Inflammatory macrophage (primary cell): ENCODE measurements at places on chromosomes 3 and 15.

- no peak for DNase-seq
These were observed 50.1 kb upstream of the KBTBD8 start for GRCh38 chr3:66948041-66948440.

- DNase-seq = no peak
These were observed 29.5 kb downstream of the ZNF662 start for GRCh38 chr3:42935472-42935871.

DNA sequence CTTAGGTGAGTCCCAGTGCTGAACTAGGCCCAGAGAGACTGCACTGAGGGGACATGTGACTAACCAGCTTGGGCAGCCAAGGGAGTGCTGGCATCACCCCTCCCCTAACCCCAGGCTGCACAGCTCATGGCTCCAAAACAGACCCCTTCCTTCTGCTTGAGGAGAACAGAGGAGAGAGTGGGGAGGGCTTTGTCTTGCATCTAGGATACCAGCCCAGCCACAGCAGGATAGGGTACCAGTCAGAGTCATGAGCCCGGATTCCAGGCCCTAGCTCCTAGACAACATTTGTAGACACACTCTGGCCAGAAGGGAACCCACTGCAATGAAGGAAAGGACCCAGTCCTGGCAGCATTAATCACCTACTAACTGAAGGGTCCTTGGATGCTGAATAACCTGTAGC is 49.9 kb upstream of the PLSCR4 start:
- DNase-seq = no peak

DNA sequence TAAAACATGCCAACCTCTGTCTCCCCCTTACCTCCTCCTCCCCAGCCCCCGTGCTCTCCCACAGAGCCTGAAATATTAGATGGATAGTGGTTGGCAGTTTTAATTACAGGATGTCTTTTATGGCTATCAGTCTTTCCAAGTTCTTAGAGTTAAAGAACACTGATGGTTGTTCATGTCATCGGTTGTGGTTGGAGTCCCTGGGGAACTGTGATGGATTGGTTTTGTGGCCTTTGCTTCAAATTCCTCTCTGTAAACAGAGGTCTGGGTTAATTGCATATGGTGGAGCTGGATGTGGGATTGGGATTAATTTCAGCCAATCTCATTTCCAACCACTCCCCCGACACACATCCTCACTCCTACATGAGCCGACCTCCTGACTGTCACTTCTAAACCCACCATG is 164.5 kb upstream of the PROK2 start:
- no peak for DNase-seq
